ENCODE measurements at places on chromosomes 6 and 20.

DNA sequence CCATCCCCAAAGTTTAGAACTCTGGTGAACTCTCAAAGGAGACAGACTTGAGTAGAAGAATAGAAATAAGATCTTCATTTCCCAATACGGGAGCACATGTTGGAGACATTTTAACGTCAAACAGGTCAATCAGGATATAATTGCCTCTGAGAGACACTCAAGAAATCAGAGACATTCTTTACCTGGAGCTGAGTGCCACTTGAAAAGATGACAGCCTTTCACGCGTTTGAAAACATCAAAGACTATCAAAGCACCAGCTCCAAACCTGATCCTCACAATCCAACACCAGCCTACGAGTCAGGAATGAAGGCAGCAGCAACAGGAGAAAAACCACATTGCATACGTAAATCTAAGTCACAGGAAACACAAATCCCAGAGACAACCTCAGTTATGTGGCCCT lies 571.5 kb upstream of the CDH4 start:
- no peak for DNase-seq

- no peak for DNase-seq
Measured at GRCh38 chr20:21820688-21821087, 115.2 kb downstream of the PAX1 start.

DNA sequence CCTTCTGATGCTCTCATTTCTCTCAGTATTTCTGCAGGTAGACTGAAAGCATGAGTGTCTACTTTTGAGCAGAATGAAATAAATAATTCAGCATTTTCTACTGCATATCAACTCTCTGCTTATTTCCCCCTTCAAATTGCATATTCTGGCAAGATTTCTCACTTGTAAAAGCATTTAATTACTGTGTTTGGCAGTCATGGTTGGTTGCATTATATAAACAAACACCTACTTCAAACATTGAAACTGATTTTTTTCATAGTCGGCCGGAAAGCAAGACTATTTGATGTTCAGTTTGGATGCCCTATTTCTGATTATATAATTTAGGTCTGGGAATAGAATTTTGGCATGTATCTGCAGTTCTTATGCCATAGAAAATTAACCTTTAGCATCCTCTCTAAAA lies 73.1 kb downstream of the PLEKHG1 start:
- no peak for DNase-seq

GRCh38 chr20:63863798-63864544 lies 1.1 kb upstream of the TPD52L2 start:
- peak; percentile 84 for DNase-seq

DNA sequence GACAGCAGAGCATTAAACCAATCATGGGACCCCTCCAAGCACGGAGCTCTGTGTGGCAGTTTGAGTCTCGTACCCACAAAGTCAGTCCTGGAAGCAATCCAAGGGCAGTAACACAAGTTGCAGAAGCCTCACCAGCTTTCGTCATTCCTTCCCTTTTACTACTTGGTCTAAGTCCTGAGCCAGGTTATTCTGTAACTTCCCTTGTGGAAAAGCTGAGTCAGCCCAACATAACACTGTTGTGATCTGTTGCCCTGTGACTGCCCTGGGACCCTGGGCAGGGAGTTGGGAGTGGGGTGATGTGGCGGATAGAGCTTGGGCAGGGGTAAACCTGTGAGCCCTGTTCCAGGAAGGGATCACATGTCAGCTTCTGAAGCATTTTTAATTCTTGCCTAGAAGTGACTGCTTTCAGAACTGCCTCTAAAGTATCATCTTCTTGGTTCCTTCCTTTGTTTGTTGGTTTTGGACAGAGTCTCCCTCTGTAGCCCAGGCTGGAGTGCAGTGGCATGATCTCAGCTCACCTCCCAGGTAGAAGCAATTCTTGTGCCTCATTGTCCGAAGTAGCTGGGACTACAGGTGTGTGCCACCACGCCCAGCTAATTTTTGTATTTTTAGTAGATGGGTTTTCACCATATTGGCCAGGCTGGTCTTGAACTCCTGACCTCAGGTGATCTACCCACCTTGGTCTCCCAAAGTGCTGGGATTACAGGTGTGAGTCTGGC lies 183.7 kb upstream of the JAG1 start:
- no peak for DNase-seq

All from CD4-positive, alpha-beta T cell treated with Interleukin-12 subunit alpha and Interleukin-12 subunit beta, for 1 hour (primary cell).